ENCODE measurements at places on chromosomes 16 and 17.

DNA sequence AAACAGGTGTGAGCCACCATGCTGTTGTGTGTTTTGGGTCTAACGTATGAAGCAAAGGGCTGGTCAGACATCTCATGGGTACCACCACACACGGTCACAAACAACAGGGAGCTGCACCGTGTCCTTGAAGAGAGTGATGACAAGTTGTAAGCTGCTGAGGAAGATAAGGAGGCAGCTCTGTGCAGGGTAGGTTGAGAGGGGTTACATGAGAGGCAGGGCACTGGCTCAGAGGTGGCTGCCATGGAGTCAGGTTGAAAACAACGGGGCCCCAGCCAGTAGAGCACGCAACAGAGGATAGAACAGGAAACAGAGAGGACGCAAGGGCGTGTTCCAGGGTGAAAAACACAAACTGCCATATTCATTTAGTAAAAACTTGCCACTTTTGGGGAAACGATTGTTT, 52.2 kb downstream of the TRARG1 start:
- no peak for DNase-seq

DNA sequence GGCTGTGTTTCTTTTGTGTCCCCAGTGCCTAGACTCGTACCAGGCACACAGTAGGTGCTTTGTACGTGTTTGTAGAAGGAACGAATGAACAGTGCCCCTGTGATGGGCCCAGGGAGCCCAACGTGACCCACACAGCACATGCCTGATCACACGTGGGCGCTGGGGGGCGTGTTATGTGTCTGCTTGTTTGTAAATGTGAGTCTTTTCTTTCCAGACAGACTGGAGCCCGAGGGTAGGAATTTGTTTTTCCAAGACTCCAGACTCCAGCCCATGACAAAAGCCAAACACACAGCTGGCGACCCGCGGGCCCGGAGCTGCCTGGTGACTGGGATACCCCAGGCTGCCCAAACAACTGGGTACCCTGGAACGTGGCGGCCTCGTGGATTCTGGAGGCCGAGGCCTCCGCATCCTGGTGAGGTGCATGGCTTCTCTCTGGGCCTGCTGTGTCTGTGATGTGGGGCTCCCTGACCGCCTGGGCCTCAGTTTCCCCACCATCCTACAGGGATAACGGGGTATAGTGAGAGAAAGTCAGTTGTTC, 14.9 kb upstream of the CBFA2T3 start:
- DNase-seq: peak; percentile 54

- no peak for DNase-seq
These were observed 3.5 kb downstream of the CACNG4 start for GRCh38 chr17:66967837-66968543.

DNA sequence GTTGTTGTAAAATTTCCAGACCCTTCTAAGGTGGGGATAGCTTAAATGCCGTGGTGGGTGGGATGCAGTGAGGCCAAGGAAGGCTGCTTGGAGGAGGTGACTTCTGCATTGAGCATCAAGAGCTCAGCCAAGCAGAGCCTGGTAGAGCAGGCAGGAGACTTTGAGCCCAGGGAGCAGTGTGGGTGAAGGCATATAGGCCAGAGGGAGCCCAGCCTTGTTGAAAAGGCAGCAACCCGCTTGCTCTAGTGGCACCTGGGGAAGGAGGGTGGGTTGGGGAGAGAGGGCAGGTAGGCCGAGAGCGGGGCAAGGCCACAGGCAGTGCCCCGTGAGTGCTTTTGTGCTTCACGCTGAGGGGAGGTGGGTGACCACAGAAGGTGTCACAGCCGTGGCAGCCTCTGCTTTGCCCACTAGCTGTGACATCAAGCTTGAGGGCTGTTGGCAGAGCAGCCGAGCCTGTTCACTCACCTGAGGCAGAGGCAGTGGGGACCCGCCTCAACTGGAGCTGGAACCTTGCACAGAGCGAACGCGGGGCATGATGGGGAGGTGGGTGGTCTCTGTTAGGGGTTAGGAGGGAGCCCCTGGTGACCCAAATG, 56.1 kb downstream of the IRF8 start:
- DNase-seq: no peak

GRCh38 chr17:36931096-36931696, 6.1 kb upstream of the LHX1 start:
- DNase-seq: no peak

- DNase-seq: no peak
These were observed 77.2 kb upstream of the MON1B start for GRCh38 chr16:77113835-77114234.

DNA sequence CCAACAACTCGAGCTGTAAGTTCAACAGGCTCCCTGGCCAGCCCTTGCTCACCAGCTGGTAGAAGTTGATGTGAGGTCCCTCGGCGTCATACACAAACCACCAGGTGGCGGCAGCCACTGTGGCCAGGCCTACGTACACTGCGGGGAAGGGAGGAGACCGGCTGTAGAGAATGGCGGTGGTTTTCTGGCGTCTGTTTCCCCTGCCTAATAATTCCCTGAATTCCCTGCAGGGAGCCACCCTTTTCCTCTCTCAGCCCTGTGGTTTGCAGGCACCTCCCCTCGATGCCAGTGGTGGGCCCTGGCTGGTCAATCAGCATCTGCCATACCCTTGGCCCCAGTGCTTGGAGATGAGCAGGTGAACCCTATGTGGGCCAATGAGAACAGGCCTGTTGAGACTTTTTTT, 18.9 kb upstream of the P2RX1 start:
- DNase-seq: peak; percentile 71

DNA sequence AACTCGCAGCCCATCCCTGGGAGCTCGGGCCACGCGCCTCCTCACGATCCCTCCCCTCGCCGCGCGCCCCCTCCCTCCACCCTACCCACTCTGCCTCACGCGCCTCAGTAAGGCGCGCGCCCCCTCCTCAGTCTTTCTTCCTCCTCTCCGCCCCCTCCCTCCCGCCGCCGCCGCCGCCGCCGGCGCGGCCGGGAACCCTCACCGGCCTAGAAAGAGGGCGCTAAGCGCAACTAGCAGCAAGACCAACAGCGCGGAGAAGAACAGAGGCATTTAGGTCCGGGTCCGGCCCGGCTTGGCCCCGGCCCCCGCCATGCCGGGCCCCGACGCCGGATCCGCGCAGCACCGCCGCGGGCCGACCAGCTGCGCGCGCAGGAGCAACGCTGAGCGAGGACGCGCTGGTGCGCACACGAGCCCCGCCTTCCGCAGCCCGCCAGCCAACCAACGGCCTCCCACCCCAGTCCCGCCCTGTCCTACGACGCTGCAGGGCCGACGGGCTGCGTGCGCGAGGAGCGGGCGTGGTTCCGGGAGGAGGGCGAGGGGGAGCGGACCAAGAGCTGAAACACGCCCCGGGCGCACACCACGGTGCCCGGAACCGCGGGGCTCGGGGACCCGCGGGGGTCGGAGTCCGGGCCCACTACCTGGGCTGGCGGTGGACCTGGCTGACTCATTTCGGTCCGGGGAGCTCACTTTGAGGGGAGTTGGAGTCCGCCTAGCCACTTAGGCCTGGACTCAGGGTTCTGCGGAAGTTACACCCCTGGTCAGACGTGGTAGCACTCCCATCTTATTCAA, at the start of gene BLTP2:
Gene BLTP2 (minus strand): TSS at position 372 of the 789 bp plus-strand sequence. CDS start 102 bp downstream, at position 270.
- peak; percentile 97 for DNase-seq

- no peak for DNase-seq
These were observed 61.1 kb upstream of the CIBAR2 start for GRCh38 chr16:85173146-85173980.

GRCh38 chr17:2797226-2797625, 988 bp downstream of the RAP1GAP2 start:
- DNase-seq: no peak

DNA sequence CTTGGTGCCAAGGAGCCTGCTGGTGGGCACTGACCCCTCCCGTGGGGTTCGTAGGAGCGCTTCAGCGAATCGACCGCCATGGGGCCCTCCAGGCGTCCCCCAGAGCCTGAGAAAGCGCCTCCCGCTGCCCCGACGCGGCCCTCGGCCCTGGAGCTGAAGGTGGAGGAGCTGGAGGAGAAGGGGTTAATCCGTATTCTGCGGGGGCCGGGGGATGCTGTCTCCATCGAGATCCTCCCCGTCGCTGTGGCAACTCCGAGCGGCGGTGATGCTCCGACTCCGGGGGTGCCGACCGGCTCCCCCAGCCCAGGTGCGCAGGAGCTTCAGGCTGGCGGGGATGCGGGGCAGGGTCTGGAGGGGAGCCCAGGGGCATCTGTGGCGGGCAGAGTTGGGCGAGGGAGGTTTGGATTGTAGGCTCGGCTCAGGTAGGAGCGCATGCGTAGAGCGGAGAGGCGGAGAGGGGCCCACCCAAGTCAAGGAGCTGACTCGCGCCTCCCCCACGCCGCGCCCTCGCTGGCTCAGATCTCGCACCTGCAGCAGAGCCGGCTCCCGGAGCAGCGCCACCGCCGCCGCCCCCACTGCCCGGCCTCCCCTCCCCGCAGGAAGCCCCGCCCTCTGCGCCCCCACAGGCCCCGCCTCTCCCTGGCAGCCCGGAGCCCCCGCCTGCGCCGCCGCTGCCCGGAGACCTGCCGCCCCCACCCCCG, 19.8 kb downstream of the FMNL1 start:
- no peak for DNase-seq

DNA sequence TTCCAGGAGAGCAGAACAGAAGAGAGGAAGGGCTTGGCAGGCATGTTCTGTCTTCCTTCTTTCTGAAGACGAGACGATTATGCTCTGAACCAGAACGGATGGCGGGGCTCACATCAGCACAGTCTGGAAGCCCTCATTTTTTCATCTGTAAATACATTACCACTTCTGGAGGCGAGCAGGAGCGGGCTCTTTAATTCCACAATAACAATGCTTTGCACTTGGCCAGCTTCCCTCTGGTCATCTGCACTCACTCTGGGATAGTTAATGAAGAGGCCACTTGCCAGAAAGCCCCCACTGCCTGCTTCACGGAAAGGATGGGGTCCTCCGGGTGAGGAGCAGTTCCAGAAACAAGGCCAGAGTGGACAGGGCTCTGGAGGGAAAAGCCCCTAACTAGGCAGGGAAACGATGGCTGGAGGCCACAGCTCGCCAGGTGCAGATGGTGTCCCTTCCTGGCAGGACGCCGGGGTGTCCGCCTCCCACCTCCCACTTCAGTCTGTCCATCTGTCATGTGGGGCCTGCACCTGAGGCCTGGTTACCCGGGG, 13.1 kb upstream of the BCAR1 start:
- no peak for DNase-seq

GRCh38 chr16:60991886-60992285, 1044.4 kb downstream of the CDH8 start:
- no peak for DNase-seq

DNA sequence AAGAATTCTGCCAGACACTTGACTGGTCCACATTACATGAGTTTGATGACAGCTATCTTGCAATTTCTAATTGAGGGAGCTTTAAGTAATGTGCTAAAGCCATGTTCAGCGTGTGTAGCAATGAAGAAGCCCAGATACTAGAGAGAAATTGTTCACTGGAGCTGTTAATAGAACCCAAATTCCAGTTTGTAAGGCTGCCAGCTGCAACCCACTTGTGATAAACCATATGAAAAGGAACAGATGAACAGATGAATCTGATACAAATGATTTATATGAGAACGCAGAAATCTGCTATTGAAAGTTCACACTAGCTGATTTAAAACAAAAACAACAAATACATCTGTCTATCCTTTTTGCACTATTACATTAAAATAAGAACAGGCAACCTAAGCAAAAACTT, 6.2 kb downstream of the NACA2 start:
- no peak for DNase-seq

DNA sequence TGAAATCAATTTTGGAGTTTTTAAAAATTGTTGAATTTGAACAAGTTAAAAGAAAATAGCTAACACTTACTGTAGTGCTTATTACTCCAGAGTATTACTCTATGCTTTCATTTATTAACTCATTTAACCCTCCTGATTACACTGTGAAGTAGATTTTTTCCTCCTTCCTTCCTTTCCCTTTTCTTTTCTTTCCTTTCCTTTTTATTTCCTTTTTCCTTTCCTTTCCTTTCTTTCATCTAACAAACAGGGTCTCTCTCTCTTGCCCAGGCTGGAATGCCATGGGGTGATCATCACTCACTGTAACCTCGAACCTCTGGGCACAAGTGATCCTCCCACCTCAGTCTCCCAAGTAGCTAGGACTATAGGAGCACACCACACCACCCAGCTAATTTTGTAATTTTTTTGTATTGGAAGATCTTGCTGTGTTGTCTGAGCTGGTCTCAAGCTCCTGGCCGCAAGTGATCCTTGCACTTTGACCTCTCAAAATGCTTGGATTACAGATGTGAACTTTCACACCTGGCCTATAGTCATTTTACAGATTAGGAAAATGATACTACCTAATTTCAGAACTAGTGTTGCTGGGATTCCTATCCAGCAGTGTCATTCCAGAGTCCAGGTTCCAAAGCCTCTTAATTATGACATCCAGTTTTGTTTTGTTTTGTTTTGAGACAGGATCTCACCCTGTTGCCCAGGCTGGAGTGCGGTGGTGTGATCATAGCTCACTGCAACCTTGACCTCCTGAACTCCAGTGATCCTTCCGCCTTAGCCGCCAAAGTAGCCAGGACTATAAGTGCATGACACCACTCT, 59.9 kb downstream of the TAOK1 start:
- no peak for DNase-seq

DNA sequence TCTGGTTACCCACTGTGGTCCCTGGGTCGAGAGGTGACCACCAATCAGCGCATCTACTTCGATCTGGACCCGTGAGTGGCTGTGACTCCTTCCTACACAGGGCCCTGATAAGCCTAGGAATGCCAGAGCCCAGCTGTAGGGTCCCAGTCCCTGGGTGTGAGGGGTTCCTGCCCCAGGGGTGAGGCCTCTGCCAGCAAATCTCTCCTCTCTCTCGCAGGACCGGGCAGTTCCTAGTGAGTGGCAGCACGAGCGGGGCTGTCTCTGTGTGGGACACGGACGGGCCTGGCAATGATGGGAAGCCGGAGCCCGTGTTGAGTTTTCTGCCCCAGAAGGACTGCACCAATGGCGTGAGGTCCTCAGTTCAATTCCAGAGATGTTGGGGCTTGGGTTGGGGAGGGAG, 2.2 kb upstream of the EFNB3 start:
- no peak for DNase-seq

DNA sequence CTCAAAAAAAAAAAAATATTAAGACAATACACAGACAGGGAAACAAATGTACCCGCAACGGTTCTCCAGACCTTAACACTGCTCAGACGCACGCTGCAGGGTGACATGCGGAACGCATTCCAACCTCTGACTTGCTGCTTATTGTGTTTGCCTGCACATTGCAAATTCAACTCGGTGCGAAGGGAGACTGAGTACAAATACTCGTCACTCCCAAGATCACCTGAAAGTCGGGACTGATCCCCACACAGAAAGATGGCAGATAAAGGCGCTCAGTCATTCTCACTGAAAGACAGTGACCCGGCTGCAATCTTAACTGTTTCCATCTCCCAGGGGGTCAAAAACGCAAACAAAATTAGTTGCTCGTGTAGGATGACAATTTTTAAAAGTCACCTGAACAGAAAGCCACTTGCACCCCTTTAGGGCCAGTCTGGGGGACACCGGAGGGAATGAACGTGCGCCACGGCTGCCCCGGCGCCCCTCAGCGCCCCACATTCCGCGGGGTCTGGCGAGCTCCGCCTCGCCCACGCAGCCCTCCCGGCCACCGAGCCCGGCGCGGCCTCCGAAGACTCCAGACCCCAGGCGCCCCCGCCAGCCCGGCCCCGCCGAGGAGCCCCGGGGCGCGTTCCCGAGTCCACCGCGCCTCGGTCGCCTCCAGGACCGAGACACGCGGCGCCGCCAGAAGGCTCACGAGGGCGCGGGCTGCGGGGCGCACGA, 589 bp downstream of the CLCN7 start:
- DNase-seq: no peak
